ENCODE measurements at places on chromosomes 4 and X. TPM values are rescaled to one million over a fixed set of nuclear protein-coding genes. Genes with fewer than 3 reads are reported as not detected.

The FREM3 gene
- polyA plus RNA-seq, result not detected

GRCh38 chr4:70559211-70559830 is 32.7 kb upstream of the AMBN start:
- peak; percentile 11 for DNase-seq

GRCh38 chrX:33840176-33840575 is 291.9 kb downstream of the FAM47A start:
- no peak for DNase-seq

GRCh38 chr4:147980586-147980985 is 248.7 kb downstream of the ARHGAP10 start:
- no peak for DNase-seq

DNA sequence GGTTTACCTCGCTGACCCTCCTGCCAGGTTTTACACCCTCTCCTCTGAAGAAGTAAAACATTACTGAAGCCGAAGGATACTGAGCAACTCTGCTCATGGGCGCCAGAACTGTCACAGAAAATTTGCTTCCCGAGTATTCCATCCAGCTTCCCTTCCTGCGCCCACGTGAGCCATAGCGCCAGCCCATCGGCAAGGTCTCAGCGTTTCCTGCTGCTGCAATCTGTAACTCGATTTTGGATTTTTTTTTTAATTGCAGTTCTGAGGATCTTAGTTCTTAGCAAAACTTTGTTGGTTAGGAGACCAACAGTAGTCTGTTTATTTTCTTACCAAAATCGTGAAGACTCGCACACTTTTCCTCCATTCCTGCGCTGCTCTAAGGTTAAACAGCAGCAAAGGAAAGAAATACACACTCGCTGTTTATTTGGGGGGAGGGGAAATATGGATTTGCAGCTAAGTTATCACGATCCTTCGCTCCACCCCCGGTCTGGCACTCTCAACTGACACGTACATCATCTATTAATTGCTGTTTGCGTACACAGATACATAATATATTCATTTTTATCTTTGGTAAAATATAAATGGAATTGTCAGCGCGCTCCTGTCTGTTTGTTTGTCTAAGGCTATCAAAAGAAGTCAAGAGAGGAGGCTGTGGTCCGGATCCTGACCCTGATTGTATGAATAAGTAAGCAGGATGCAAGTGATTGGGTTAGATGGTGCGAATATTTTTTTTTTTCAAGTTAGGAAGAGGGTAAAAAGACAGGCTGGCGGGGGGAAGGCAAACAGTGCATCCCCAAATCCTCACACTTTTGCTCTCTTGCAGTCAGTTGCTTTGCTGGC is at the start of gene TLL1:
Gene TLL1 (plus strand): TSS at position 777 of the 837 bp plus-strand sequence. CDS start 668 bp downstream, outside the sequence.
- no peak for DNase-seq

- DNase-seq, result no peak
These were observed 13.1 kb upstream of the SULT1B1 start for GRCh38 chr4:69773484-69773883.

GRCh38 chr4:14518136-14518535 is 484.1 kb upstream of the CPEB2 start:
- no peak for DNase-seq
